ENCODE measurements at places on chromosomes 6 and 20.

GRCh38 chr6:25866011-25866410, 8.0 kb downstream of the SLC17A3 start:
- DNase-seq = no peak

DNA sequence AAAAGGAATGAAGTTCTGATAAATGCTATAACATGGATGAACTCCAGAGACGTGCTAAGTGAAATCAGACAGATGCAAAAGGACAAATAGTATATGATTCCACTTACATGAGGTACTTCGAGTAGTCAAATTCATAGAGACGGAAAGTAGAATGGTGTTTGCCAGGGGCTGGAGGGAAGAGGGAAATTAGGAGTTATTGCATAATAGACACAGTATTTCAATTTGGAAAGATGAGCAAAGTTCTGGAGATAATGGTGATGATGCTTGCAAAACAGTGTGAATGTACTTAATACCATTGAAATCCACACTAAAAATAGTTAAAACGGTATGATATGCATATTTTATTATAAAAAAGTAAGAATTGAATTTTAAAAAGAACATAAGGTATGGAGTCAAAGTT, 84.9 kb upstream of the STXBP5 start:
- DNase-seq = no peak

DNA sequence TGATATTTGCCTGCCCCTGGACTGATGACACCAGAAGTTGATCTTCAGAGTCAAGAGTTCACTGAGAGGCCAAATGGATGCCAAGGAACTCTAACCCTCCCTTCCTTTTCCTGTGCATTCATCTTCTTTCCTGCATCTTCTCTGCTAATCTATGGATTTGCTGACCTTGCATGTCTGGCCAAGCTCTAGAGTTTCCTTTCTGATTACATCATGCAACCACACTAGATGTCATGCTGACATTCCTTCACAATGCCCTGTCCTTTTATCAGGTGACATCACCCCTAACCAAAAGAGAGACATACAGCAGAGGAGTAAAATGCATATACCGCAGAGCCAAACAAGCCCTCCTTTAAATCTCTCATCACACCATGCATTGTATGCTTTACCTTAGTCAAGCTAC, 487.6 kb downstream of the TFAP2A start:
- DNase-seq = no peak

GRCh38 chr20:9628141-9628540, 113.8 kb downstream of the LAMP5 start:
- DNase-seq = no peak

- no peak for DNase-seq
Measured at GRCh38 chr20:24741493-24742072, 207.5 kb upstream of the CST7 start.

- DNase-seq = no peak
Measured at GRCh38 chr6:33073431-33073871, at the start of gene HLA-DPA1. TSS of gene HLA-DPA1 (minus strand) at chr6:33073649.

Measured in NCI-H1417 treated with DMSO at 0.1 percent for 48 hours (cell line).